ENCODE measurements at places on chromosomes 16 and 17.

DNA sequence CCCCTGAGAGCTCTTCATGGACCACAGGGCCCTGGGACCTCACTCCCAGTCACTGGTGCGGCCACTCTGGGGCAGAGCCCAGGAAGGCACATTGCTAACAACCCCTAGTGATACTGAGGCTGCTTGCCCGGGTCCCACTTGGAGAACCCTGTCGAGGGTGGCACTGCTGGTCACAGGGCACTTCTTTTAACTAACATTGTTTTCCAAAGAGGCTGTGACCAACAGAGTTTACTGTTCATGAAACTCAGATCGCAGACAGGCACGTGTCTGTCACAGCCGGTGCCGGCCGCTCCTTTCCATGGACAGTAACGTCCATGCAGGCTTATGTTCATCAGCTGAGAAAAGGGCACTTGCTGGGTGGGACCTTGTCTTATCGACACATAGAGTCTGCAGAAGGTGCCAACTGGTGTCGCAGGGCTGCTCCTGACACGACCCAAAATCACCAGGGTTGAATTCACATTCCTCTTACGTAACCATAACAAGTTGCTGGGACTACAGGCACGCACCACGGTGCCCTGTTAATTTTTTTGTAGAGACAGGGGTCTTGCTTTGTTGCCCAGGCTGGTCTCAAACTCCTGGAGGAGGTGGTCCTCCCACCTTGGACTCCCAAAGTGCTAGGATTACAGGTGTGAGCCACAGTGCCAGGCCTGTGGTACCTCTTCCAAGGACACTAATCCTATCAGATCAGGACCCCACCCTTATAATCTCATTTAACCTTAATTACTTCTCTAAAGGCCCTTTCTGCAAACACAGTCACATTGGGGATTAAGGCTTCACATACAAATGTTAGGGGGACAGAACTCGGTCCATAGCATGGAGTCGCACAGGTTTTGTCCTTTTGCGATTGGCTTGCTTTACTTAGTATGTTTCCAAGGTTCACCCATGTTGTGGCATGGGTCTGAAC lies 1.2 kb upstream of the ZC3H18 start:
- DNase-seq: no peak

DNA sequence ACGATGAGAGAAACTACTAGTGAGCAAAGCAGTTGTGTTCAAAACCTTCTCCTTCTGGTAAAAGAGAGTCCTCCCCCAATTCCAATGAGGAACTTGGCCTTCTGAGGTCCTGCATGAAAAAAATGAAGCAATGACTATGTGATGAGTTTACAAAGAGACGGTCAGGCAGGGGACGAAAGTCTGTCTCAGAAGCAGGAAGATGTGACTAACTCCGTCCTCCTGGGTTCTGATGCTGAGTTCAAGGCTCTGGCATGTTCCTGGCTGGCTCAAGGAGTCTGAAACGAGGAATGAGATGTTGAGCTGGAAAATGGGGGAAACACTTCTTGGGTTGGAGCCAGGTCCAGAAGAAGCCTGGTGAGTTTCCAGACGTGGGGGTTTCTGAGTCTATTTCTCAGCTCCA lies 129.6 kb downstream of the CPPED1 start:
- DNase-seq: no peak

GRCh38 chr16:3518292-3518985 lies 17.6 kb downstream of the CLUAP1 start:
- no peak for DNase-seq

- DNase-seq: no peak
These were observed 13.0 kb downstream of the HAS3 start for GRCh38 chr16:69118468-69118867.

GRCh38 chr17:45334701-45335677 lies 18.2 kb upstream of the MAP3K14 start:
- DNase-seq: no peak

DNA sequence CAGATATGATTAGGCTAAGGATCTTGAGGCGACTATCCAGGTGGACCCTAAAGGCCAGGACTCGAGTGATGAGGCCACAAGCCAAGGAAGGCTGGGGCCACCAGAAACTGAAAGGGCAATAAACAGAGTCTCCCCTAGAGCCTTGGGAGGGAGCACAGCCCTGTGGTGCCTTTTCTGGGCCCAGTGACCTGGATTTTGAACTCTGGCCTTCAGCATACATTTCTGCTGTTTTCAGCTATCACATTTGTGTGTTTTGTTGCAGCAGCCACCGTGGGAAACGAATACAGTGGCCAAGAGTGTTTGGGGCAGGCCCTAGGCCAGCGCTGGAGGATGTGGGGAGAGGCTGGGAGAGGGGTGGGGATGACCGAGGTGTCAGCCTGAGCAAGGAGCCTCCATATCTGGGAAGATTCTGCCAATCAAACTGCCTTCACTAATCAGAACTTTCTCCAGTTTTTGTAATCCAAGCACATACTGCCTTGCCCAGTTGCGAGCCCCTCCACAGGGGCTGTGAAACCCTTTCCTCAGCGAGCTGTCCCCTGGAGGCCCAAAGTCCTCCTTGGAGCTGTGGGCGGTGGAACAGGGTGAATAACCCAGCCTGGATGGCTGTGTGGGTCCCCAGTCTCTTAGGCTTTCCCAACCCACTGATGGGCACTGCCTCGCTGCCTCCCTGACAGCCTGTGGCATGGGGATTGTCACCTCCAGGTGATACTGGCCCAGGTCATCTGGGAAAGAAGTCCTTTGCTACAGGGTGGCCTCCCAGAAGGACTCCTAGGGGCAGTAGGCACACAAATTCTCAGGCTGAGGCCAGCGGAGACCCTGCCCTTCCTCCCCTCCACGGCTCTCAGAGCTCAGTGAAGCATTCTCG lies 16.8 kb downstream of the B9D1 start:
- DNase-seq: no peak

DNA sequence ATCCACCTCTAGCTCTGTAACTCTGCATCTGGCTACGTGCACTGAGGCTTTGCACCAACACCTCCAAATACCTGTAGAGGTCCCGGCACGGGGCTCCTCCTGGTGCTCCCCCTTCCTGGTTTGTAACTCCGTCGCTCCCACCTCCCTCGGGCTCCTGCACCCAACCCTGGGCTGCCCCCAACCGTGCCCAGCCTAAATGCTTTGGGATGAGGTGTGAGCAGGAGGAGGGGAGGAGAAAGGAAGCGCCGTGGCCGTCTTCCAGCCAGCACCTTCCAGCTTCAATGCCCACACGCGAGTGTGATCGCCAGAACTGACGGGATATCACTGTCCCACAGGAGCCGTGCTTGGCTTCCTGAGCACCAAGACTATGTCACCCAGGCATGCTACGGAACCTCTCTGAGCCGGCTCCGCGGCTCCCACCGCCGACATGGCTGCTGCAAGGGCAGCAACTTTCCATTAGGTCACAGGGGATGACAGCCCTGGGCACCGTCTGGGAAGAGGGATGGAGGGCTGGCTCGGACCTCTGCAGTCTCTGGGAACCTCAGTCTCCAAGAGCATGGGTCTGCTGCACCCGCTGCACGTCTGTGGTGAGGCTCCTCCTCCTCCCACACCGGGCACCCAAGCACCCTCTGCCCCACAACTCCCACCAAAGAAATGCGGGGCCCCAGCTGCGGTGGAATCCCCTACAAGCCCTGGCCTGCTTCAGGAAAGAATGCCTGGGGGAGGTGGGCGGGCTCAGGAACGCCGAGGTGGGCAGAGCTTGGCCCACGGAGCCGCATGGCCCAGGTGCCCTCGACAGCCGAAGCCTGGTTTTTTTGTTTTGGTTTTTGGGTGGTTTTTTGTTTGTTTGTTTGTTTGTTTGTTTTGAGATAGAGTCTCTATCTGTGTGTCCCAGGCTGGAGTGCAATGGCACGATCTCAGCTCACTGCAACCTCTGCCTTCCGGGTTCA lies 6.4 kb upstream of the SLC38A10 start:
- DNase-seq: peak; percentile 21

- DNase-seq: no peak
These were observed 55.0 kb upstream of the ZNF469 start for GRCh38 chr16:88327561-88328312.

DNA sequence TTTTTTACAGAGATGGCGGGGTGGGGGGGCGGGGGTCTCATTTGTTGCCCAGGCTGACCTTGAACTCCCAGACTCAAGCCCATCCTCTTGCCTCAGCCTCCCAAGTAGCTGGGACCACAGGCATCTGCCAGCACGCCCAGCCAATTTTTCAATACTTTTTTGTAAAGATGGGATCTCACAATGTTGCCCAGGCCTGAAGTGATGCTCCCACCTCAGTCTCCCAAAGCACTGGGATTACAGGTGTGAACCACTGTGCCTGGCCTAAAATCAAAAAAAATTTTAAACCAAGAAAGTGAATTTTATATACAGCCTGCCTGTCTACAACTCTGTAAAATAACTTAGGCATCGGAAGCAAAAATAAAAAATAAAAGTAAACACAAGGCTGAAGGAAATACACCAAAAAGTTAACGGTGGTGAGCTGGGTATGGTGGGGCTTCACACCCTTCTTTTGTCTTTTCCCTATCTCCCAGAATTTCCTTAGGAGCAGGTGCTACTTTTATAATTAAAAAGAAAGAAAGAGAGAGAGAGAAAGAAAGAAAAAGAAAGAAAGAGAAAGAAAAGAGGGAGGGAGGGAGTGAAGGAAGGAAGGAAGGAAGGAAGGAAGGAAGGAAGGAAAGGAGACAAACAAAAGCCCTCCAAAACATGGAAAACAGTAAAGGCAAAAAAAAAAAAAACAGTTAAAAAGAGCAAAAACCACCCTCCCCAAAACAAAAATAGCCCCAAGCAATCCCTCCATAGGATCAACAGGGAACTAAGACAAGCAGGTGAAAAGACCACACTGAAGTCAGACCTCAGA lies 51.4 kb downstream of the TBC1D16 start:
- DNase-seq: no peak

GRCh38 chr16:19127205-19127604 lies 13.4 kb downstream of the ITPRIPL2 start:
- DNase-seq: no peak

DNA sequence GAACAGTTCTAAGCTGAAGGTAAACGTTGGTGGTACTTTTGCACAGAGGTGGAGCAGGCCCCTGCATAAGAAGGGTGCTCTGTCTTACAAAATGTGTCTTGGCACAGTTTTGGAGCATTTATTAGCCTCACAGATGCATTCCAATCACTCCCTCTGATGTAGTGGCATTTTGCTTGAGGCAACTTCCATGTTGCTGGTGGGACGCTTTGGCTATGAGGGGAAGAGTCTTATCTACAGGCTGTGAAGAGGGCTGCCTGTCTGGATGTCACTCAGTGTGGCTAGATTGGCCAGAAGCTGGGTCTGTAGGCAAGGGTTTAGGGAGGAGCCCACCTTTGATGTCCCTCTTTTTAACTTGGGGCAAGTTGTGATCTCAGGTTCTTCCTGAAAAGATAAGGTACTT lies 2.6 kb upstream of the RARA start:
- no peak for DNase-seq

GRCh38 chr17:13425390-13425789 lies 176.3 kb downstream of the HS3ST3A1 start:
- no peak for DNase-seq

- DNase-seq: no peak
These were observed 3.3 kb downstream of the ZNF652 start for GRCh38 chr17:49358641-49359247.

- DNase-seq: no peak
These were observed 620 bp downstream of the NOB1 start for GRCh38 chr16:69754143-69754468.

- DNase-seq: peak; percentile 87
These were observed 38.6 kb downstream of the SYNRG start for GRCh38 chr17:37570527-37571093.

DNA sequence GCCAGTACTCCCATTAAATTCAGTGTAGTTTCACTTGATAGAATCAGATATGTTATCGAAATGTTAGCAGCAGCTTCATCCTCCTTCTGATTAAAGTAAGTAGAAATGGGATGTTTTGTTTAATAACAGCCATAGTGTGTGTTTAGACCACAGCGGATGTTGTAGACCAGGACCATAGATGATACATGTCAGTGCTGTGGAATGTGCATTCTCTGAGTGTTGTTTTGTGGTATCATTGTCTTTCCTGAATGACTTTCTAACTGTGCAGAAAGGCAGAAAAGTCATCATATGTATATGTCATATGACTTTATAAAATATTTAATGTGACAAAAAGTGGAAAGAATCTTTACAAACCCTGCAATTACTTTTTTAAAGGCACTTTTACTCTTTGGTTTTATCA lies 55.6 kb downstream of the CYLD start:
- DNase-seq: no peak

DNA sequence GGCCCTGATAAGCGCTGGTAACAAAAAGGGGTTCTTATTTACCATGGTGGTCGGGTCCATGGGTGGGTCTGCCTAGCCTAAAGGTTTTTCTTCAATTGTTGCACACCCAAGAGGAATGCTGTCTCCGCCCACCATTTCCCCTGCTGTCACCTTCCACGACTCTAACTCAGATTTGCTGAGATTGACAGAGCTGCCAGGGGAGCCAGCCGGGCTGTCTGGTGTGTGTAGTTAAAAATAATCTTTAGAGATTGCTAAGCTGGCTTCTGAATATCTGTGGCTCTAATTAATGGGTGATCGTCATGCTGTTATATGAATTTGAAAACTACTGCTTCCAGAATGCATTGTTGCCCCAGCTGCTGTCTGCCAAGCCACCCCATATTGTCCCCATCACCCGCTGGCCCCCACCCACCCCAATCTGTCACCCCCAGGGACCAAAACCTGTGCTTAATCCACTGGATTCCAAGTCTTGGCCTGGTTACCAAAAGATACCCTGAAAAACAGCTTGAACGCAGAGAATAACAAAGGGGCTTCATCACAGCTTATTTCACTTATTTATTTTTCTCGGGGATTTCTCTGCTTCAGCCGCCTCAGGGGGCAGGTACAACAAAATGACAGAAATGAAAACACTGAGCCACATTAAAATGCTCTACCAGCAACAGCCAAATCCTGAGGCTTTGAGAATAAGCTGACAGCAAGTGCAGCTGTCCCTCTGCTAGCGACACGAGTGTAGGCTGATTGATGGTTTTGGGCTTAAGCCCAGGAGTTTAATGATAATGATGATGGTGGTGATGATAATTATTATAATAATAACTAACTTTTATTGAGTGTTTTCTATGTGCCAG lies 46.1 kb upstream of the NLK start:
- no peak for DNase-seq

DNA sequence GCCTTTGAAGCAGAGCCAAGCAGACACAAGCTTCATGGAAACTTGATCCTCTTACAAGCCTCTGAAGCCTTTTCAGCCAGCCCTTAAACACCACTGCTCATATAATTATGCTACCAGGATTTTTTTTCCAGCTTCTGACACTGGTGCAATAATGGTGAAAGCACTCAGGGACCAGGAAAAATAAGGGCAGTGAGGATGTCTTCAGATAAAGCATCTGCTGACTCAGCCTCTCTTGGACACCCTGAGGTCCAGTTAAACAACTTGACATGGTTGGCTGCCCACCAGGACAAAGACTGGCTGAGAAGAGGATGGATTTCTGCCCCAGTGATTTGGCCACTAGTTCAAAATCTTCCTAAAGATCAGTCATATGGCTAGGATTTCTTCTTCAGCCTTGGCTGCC lies 124.2 kb upstream of the N4BP1 start:
- no peak for DNase-seq

GRCh38 chr16:1690810-1691209 lies 12.7 kb downstream of the JPT2 start:
- DNase-seq: no peak
